ENCODE measurements at places on chromosomes 5 and 9.

- DNase-seq, result no peak
Observed at GRCh38 chr5:96387616-96388015, 45.4 kb downstream of the PCSK1 start.

DNA sequence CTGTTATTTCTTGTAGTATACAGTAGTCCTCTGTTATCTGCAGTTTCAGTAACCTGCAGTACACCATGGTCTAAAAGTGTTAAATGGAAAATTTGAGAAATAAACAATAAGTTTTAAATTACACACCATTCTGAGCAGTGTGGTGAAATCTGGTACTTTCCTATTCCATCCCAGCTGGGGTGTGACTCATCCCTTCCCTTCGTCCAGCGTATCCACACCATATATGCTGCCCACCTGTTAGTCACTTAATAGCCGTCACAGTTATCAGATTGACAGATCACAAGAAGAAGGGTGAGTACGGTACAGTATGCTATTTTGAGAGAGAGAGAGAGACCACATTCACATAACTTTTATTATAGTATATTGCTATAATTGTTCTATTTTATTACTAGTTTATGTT, 28.9 kb downstream of the FAM151B start:
- peak; percentile 11 for DNase-seq

GRCh38 chr5:167816354-167816753, 475.1 kb upstream of the WWC1 start:
- DNase-seq, result no peak

GRCh38 chr5:76371960-76372322, 31.1 kb upstream of the IQGAP2 start:
- no peak for DNase-seq

- peak; percentile 56 for DNase-seq
Observed at GRCh38 chr9:2015581-2016407, 647 bp downstream of the SMARCA2 start.

DNA sequence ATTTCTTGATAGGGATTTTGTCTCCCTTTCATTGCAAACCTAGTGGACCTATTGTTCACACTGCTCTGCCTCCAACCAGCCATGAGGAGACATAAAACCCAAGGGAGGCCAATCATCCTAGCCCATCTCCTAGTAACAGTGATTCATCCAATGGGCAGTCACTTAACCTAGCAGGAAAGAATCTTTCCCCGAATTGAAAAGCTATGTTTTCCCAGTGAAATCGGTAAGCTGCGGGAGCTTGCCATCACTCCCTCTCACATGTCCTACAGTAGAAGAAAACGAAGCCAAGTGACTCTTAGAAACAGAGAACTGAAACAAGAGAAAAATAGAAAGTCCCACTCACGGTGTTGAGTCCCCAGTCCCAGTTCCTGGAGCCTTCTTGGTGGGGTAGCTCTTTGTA, 123.3 kb downstream of the SUSD1 start:
- no peak for DNase-seq

- DNase-seq, result no peak
Observed at GRCh38 chr9:92500725-92501124, 18.4 kb upstream of the ASPN start.

- no peak for DNase-seq
Observed at GRCh38 chr5:122772446-122772845, 2.4 kb upstream of the SNX2 start.

DNA sequence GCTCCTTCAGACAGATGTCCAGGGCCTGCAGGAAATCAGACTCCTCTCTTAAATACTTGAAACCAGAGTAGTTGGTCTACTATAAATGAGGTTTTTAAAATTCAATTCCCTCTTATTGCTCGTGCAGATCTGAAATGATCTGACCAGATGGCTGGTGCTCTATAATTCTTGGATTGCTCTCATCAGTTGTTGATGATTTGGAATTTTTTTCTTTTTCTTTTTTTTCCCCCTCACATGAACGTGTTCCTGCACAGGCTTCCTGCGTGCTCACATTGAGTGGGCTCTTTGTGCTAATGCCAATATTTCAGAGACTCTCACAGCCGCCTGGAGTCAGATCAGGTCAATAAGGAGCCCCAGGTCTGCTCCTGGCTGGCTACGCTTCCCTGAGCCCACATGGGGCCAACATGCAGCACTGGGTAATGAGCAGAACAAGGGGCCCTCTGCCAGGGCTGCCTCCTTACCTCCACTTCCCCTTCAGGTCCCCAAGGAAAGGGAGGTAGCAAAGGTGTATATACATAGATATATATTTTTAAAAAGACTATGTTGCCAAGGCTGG, 82.0 kb downstream of the SIL1 start:
- DNase-seq, result no peak

DNA sequence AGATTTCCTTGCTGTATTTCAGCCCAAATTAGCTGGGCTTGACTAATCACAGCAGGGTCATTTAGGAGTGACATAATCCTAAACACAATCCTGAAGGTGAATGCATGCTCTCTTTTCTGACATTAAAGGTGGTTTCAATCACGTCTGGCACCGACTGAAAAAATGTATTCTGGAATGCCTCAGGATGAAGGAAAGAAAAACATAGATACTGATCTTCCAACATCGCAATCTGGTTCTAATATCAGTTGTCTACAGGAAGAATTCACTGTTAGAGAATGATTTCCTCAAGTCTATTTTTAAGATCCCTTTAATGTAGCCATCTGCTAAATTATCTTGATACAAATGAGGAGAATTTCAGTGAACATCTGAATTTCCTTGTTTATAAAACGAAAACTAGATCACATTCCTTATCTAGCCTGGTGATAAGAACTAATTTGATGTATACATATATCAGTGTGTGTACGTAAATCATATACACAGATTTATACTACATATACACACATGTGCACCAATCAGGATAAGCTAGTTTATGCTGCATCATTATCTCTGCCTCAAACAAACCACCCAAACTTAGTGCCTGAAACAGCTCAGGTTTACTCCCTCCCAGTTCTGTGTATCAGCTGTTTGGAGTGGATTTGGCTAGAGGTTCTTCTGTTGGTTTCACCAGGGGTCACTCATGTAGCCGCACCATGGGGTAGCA, 31.3 kb upstream of the TAS2R1 start:
- DNase-seq, result no peak

DNA sequence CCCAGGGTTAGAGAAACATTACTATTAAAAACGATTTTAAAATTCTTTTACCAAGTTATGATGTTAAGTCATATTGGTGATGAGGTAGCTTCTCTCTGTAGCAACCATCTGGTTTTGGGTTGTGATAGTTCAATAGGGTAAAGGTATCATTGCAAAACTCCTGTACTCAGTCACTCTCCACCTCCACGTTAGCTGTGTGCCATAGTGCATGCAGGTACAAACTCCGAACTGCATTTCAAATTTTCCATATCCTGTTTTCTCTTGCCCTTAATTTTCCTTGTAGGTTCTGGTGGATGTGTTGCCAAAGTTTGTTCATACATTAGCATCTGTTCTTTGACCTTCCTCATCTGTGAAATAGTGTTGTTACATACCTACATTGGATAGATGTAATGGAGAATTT, 53.1 kb upstream of the ARRDC3 start:
- DNase-seq, result no peak

All from activated naive CD4-positive, alpha-beta T cell treated with Interleukin-2 at 50 U/mL for 16 hours (primary cell).